ENCODE measurements at places on chromosomes 4 and X.

GRCh38 chrX:56572975-56573374 lies 9.5 kb downstream of the UBQLN2 start:
- DNase-seq: no peak

GRCh38 chrX:13750204-13750603 lies 15.7 kb downstream of the OFD1 start:
- no peak for DNase-seq

GRCh38 chr4:949656-950055 lies 17.4 kb downstream of the TMEM175 start:
- no peak for DNase-seq

- DNase-seq: no peak
Measured at GRCh38 chrX:15500497-15500966, at the start of gene BMX. TSS of gene BMX (plus strand) at chrX:15500807. CDS start at chrX:15508354, 7,547 bp downstream.

DNA sequence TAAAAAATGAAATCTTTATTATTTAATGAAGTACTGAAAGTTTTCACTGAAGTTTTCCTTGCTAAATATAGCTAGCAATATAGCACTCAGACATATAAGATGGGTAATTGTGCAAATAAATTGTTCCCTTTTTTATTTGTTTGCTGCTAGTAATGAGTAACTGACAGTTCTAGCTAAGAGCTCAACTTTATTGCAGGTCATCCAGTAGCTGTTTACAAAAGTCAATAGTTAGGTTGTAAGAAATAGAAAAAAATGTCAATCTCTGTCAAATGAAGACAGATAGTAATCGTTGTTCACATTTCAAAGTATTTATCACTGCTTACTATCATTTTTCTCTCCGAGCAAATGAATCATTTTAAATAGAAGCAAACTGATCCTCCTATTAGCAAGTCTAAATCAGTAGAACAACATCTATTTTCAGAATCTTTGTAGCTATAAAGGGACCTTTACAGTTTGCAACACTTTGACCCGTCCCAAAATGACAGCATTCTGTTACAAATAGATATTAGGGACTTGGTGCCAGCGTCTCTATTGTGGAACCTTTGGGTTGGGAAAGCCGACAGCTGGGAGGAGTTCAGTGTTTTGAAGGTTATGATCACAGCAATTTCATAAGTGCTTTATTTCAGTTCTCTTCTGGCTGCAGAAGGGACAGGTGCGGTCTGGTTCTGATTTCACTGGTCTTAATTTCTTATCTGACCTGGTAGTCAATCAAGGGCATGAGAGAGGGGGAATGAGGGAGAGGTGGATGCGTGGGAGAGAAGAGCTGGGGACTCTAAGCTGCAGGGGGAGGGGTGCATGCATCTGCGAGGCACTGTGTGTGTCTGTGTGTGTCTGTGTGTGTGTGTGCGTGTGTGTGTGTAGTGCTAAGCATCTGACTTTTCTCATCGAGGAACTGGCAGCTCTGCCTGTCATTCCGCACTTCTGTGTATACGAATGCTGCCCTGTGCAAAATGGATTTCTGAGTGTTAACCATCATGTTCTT lies 227.9 kb upstream of the PITX2 start:
- DNase-seq: no peak

GRCh38 chrX:53882331-53882730 lies 161.9 kb downstream of the PHF8 start:
- DNase-seq: no peak

DNA sequence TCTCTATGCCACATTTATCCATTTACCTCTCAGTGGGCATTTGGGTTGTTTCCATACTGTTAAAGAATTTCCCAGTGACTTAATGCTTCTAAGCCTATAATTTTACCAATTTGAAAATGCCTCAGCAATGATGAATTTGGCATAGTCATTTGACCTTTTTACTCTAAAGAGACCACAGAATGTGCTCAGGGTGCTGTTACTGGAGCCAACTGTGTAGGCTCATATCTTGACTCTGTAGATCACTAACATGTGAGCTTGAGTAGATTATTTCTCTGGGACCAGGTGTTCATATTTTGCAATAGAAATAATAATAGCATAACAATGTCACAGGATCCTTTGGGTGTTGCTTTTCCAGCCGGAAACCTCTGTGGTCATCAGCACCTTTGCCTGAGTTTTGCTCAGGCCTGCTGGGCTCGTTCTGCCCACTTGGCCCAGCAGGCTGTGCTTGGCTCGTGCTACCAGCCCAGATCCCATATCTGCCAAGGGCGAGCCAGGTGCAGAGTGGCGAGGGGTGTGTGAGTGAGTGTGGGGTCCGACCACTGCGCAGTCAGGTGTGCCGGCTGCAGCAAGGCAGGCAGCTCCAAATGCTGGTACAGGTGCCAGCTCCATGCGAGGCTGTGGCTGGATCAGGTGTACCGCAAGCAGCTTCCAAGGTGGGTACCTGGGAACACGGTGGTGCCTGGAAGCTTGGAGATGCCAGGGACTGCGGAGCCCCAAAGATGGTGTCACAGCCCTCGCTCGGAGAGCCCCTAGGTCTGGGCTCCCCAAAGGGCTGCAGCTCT lies 70.6 kb upstream of the ANK2 start:
- DNase-seq: no peak

GRCh38 chrX:111270339-111270738 lies at the start of gene CAPN6:
TSS of gene CAPN6 (minus strand) at chrX:111270483. CDS start at chrX:111263936, 6,547 bp downstream.
- no peak for DNase-seq

GRCh38 chr4:145285928-145286327 lies 105.5 kb upstream of the OTUD4 start:
- no peak for DNase-seq

GRCh38 chr4:55498051-55498450 lies 48.7 kb downstream of the CLOCK start:
- DNase-seq: no peak

- DNase-seq: no peak
Measured at GRCh38 chr4:1375051-1375721, 28.2 kb downstream of the UVSSA start.

DNA sequence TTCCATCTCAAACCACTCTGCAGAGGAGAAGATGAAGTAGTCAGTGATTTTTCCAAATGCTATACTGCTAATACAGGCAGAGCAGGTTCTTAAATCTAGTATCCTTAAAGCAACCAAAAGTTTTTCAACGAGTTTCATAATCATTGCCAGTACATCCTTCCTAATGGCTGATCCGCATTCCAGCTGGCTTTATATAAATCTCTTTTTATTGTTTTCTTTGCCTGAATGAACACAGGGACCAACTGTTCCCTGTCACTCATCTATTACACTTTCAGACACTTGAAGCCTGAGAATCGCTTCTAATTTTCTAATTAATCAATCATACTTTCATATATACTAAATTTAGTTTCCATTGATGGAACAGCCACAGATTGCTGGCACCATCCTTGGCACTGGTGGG lies 508.6 kb downstream of the RAB28 start:
- no peak for DNase-seq

DNA sequence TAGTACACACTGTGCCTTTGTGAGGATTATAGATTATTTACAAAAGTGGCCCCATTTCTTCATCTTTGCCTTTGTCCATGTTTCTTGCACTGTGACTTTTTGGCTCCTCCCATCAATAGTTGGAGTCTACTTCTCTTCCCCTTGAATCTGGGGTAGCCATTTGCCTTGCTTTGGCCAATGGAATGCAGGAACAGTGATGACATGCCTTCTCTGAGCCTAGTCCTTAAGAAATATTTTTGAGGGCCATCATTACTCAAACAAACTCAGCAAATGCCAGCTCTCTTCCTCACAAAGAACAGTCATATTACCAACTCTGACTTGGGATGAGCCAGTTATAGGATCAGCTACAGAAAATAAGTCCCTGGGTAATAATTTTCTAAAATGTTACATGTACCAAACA lies 189.6 kb downstream of the FRMPD4 start:
- no peak for DNase-seq

- no peak for DNase-seq
Measured at GRCh38 chrX:113954297-113954696, 629.6 kb upstream of the HTR2C start.

DNA sequence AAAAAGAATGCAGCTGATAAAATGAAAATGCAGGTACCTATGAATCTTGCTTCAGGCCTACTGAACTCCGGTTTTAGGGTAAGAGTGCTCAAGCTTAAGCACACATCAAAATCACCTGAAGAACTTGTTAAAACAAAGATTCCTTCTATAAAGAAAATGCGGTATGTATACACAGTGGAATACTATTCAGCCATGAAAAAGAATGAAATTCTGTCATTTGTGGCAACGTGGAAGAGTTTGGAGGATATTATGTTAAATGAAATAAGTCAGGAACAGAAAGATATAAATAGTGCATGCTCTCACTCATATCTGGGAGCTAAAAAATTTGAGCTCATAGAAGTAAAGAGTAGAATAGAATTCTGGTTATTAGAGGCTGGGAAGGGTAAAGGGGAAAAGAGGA lies 14.0 kb upstream of the CHM start:
- no peak for DNase-seq

DNA sequence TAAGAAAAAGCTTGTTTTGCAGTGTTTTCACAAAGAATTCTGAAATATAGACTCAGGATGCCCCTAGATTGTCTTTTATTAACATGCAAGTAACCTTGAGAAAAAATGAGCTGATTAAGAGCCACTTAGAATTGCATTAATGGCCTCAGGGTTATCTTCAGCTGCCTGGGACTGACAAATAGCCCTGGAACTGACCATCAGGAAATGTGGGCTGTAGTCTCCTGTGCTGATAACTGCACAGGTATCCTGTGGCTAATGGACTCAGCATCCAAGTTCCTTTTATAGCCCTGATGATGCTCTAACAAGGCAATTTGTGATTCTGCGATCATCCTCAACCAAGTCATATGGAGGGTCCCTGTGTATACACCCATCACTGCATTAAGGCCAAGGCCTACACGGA lies 17.0 kb downstream of the CA5B start:
- no peak for DNase-seq
